BJ (cell line): ENCODE measurements at places on chromosomes 1 and 21. TPM values are rescaled to one million over a fixed set of nuclear protein-coding genes. Genes with fewer than 3 reads are reported as not detected.

DNA sequence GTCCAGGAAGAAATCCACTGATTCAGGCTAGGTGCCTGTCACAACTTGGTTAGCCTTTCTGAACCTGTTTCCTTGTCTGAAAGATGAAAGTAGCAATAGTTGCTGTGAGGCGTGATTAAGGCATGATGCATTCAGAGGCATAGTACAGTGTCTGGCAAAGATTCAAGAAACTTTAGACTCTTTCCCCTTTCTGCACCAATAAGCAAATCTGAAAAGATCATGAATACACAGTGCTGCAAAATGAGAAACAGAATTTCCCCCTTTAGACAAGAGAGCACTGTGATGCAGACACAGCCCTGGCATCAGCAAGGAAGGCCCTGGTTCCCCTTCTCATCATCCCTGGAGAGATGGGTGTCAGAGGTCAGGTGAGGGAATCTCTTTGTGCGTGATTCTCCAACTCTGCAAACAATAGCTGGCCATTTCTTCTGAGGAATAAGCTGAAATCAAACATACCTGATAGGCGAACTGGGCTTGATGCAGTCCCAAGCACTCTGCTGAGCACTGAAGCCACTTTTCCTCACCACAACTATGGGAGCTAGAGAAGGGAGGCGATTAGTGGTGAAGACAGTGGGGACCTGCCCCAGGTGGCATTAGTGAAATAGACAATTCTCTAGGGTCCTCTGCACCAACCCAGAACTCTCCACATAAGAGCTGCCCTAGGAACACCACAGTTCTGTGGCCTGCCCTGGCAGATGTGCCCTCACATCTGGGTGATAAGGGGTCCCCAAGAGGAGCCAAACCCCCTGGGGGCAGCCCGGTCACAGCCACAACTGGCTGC is 41.7 kb downstream of the ITPKB start:
- DNase-seq, result no peak

GRCh38 chr1:28517649-28517999 is 11.8 kb downstream of the RCC1 start:
- no peak for DNase-seq

DNA sequence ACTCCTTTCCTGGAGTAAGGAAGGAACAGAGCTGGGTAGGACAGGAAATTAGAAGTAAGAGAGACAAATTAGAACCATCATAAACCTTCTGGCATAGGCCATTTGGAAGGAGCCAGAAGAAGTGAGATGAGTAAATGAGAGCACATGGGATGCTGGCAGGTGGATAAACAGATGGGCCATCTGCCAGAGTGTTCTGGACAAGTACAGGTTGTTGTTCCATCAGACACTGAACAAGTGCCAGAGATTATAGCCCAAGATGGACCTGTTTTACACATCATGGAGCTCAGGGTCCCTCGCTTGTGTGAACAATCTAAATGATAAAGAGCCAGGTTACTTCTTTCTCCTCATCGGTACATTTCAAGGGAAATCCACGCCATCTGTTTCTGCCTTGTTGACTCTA is 200.3 kb downstream of the HHIPL2 start:
- no peak for DNase-seq

- no peak for DNase-seq
Observed at GRCh38 chr1:218982482-218982881, 191.2 kb upstream of the LYPLAL1 start.

GRCh38 chr21:45854690-45855247 is 126.8 kb upstream of the COL6A1 start:
- no peak for DNase-seq

DNA sequence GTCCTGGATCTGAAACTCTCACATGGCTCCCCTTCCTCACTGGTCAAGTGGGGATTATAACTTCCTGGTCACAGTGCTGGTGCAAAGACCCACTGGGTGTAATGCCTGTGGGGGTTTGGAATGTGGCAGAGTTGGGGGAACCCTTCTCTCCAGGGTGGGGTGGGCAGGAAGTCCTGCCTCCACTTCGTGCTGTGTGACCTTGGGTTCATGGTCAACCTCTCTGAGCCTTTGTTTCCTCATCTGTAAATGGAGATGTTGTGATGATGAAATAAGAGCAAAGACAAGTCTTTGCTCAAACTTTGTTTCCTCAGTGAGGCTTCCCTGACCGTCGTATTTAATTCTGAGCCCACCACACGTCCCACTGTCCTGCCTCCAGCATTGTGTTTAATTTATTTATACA is 564.7 kb downstream of the PTPRU start:
- DNase-seq, result no peak

DNA sequence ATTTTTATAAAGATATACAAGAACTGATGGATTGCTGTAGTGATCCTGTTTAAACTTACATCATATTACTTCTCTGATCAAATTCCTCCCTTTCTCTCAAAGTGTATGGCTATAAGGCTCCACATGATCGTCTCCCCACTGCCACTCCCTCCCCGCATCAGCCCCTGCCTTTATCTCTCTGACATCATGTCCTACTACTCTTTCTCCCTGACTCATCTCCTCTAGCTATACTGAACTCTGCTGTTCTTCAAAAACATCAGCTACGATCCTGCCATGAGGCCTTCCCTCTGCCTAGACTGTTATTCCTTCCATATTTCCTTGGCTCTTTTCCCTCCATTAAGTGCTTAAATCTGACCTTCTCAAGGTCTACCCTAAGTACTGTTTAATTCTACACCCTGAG is 22.8 kb downstream of the HFM1 start:
- DNase-seq, result no peak

GRCh38 chr1:10564063-10564462 is 89.3 kb downstream of the PEX14 start:
- no peak for DNase-seq

DNA sequence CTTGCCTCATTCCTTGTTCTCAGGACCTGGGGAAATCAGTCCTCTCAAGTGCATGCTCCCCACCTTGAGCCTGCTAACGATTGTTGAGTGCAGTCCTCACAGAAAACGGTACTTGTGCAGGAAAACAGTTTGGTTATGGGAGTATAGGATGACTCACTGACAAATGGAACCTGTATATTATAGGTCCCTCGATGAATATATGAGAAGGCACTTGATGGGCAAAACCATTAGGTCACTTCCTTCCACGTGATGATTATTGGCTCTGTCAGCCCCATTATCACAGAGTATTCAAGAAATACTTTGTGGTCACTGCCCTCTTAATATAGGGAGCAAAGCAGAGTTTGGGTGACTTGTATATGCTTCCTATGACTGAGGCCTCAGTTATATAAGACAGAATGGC is 6.2 kb downstream of the CCDC17 start:
- no peak for DNase-seq

DNA sequence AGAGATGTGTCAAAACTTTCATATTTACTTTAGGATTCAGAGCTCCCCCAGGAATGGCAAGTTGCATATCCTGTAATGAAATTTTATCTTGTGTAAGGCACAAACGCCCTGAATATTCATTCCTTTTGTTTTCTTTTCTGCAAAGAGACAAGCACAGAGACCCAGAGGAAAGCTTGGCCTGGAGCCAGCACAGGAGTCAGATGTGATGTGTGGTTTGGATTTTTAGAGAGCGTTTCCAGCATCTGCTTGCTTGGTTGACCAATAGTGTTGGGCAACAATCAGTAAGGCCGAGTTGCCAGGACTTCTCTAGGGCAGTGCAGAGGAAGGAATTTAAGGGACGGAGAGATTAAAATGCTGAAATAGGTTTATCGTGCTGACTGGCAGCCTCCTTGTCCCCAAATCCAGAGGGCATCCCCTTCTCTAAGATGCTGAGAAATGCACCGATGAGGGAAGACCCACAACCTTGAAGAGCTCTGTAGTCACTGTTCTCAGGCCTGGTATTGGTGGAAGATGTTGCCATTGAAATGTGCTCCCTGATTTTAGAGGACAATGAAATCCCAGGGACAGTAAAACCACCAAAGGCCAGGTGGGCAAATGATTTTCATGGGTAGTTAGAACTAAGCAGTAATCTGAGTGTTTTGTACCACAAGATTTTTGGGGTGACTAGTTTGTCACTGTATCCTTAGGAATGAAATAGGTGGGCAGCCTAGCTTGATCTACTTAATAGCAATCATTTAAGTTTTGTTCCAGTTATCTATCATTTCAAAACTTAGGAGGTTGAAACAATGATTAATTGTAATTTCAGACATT is 37.9 kb upstream of the RHOU start:
- DNase-seq, result no peak

DNA sequence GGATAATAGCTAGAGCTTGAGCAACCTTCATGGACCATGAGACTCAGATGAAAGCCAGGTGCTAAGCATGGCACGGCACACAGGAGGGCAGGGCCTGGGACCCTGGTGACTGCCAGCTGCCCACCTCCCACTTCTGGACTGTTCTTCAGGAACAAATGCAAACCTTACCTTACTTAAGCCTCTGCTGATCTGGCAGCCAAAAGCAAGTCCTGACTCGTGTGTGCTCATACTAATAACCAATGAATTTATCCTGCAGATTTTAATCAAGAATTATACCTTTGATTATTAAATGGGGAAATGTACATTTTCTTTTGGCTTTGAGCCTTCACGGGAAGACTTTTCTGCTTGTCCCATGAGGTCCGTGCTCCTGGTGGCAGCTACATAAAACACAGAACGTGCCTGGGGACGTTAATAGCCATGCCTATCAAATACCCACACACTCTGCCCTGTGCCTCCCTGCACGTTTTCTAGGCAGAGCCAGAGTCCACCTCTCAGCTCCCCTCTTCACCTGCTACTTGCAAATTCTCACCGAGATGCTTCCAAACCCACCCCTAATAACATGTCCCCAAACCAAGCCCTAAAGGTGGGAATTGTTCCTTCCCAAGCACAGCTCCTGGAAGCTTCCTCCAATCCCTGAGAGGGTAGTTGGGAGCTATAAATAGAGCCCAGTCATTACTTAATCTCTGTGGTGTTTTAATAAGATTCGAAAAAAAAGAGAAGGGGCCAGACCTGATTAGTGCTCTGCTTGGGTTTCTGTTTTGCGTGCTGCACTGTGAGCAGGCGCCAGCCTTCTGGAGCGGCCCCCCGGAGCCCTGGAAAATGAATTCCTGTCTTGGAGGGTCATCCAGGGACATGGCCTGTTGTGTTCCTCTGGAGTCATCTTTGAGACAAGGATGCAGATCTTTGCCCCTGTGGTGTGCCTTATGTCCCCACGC is 33.5 kb downstream of the SLC1A7 start:
- peak; percentile 82 for DNase-seq

DNA sequence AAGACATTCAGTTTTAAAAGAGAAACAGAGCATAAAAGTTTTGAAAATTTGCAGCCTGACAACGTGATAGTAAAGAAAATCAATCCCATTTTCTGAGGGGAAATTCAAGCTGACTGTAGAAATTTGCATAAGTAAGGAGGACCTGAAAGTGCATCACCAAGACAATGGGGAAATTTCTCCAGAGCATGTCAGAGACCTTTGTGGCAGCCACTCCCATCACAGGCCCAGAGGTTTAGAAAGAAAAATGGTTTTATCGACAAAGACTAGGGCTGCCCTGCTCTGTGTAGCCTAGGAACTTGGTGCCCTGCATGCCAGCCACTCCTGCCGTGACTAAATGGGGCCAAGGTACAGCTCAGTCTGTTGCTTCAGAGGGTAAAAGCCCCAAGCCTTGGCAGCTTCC is 1640.2 kb upstream of the PRMT6 start:
- DNase-seq, result no peak

GRCh38 chr1:63931468-63931867 is 157.7 kb downstream of the ROR1 start:
- no peak for DNase-seq

The LCE1D gene
- not detected in 2 replicates for polyA plus RNA-seq

The CACNA1S gene
- polyA plus RNA-seq, result not detected in 2 replicates

The EVI5 gene
- polyA plus RNA-seq, result 8.6 and 13.0 TPM in 2 replicates

The LDLRAD1 gene
- not detected in 2 replicates for polyA plus RNA-seq

The VANGL2 gene
- polyA plus RNA-seq, result 0.23 and 0.33 TPM in 2 replicates

The SLC1A7 gene
- polyA plus RNA-seq, result 0.20 and 0.63 TPM in 2 replicates
